HCT116 (cell line): ENCODE measurements at places on chromosomes 2 and 18.

GRCh38 chr2:121539750-121540469 is 9.2 kb downstream of the RNU4ATAC start:
- no peak for DNase-seq

GRCh38 chr2:132538331-132538855 is 121.8 kb downstream of the GPR39 start:
- no peak for DNase-seq

GRCh38 chr2:149926149-149926548 is 338.6 kb upstream of the MMADHC start:
- no peak for DNase-seq

GRCh38 chr18:10558243-10558966 is 32.6 kb downstream of the NAPG start:
- DNase-seq = no peak

DNA sequence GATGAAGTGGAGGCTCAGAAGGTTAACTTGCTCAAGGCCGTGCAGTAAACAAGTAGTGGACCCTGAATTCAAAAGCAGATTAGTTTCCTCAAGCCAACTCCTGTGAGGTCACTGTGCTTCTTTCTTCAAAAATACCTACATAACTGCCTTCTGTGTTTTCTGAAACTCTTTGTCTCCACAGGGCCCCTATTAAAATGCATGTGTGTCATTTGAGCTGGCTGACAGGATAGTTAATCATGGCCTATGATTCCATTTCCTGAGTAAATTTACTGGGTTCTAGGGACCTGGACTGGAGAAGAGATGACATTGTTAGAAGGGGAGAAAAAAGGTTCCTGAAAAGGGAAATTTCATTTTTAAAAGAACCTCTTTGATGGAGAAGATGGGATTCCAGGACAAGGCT is 12.9 kb upstream of the DTNA start:
- no peak for DNase-seq

GRCh38 chr2:159152128-159152778 is 134.2 kb downstream of the WDSUB1 start:
- DNase-seq = no peak

GRCh38 chr2:120622886-120623753 is 112.5 kb upstream of the GLI2 start:
- DNase-seq = no peak

DNA sequence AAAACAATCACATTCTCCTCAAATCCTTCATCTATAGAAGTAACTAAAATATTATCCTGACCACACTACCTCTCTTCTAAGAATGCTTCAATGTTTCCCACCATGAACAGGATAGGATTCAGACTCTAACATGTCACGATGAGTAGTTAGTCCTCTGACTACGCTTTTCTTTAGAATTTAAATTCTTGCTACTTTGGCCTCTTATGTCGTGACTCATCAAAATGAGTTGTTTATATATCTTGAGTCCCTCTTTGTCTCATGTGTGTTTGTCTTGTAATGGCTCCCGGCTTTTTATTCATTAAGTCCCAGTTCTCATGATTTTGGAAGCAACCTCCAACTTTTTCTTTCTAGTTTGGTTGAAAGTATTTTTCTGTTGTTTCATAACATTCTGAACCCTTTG is 1289.2 kb downstream of the DSC3 start:
- no peak for DNase-seq

GRCh38 chr2:100218552-100218951 is 76.2 kb upstream of the AFF3 start:
- DNase-seq = no peak

DNA sequence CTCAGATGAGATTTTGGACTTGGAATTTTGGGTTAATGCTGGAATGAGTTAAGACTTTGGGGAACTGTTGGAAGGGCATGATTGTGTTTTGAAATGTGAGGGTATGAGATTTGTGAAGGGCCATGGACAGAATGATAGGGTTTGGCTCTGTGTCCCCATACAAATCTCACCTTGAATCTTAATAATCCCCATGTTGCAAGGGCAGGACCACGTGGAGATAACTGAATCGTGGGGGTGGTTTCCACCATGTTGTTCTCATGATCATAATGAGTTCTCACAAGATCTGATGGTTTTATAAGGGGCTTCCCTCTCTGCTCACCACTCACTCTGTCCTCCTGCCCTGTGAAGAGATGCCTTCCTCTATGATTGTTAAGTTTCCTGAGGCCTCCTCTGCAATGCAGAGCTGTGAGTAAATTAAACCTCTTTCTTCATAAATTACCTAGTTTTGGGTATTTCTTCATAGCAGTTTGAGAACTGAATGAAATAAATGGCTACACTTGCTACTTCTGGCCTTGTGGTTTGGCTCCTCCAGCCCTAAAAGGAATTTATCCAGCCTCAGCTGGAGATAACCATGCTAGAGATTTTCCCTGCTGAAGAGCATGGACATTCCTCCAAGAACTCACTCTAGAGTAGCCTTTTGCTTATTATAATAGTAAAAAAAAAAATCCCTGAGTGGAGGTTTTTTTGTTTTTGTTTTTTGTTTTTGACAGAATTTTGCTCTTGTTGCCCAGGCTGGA is 144.3 kb upstream of the TFPI start:
- DNase-seq = no peak

DNA sequence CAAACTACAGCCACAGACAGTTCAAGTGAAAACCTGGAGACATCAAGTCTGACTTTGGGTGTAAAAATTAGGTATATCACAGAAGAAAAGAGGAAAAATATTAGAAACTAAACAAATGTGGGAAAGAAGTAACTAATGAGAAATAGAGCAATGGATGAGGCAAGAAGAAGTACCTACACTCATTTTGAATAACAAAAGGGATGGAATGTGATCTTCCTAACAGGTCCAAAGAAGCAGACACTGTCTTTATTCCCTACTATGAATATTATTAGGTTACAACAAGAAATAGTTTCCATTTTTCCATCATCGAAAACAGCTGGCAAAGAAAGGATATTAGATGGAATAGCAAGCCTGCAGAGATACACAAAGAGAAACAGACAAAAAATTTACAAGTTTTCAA is 486.3 kb upstream of the FSHR start:
- no peak for DNase-seq
